ENCODE measurements at places on chromosomes 7 and 10.

- no peak for DNase-seq
Measured at GRCh38 chr10:58210160-58210559, 57.5 kb downstream of the IPMK start.

DNA sequence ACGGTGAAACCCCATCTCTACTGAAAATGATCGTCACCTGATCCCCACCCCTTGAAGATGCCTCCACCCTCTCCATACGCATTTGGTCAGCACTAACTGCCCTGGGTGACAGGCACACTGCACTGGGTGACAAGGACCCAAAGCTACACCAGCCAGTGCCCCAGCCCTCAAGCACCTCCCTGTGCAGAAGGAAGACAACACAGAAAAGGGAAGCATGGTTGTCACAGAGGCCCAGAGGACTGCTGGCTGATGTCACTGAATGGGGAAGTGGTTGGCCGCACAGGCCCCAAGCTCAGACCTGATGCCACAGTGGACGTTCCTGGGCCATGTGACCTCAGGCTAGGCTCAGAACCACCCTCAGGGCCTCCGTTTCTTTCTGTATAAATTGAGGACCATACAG, 4.2 kb upstream of the PILRA start:
- no peak for DNase-seq

GRCh38 chr10:86024281-86025041, 342.1 kb downstream of the GRID1 start:
- no peak for DNase-seq

DNA sequence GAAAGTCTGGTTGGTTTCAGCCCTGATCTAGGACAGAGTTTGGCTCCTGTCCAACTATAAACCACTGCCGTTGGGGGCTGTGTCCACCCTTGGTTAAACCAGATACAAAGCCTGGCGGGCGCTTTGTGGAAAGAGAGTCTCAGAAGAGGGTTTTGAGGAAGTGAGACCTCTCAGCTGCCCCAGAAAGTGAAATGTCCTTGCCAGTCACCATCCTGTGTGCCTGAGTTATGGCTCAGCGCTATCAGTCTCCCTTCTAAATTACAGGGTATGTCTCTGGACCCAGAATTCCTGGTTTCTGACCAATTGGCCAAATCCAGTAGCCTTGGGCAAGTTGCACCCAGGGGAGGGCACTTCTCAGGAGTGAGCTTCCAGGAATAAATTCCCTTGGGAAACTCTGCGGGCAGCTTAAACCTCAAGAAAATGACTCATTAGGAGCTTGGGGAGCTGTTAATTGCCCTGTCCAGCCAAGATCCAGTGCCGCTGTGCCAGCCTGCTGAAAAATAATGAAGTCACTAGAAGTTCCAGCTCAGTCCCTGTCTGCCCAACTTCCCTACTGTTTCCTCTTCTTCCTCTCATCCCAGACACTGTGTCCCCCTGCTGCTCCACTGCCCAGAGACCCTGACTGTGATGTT, 66.7 kb upstream of the PDZD8 start:
- no peak for DNase-seq

GRCh38 chr10:103818105-103818504, 37.3 kb downstream of the SH3PXD2A start:
- DNase-seq, result no peak

GRCh38 chr7:38977685-38978084, at the start of gene POU6F2:
Gene POU6F2, plus strand, starts transcription at chr7:38977909. Its CDS starts 45 bp downstream, at chr7:38977954.
- DNase-seq, result no peak

- no peak for DNase-seq
Measured at GRCh38 chr7:92292981-92293380, 47.2 kb downstream of the ANKIB1 start.

DNA sequence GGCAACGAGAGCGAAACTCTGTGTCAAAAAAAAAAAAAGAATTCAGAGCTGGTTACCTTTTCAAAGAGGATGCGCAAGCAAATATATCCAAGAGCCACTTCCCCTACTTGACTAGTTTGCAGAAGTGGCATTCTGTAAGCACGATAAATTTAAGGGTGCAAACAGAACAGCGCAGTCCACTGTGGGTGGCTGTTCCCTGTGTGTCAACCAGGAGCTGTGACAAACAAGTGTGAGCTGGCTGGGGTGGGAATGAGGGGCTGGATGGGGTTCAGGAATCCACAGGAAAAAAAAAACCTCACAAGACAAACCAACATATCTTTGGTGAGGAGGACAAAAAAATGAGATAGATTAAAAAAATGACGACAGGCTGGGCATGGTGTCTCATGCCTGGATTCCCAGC, 15.9 kb downstream of the GUSB start:
- DNase-seq, result no peak

DNA sequence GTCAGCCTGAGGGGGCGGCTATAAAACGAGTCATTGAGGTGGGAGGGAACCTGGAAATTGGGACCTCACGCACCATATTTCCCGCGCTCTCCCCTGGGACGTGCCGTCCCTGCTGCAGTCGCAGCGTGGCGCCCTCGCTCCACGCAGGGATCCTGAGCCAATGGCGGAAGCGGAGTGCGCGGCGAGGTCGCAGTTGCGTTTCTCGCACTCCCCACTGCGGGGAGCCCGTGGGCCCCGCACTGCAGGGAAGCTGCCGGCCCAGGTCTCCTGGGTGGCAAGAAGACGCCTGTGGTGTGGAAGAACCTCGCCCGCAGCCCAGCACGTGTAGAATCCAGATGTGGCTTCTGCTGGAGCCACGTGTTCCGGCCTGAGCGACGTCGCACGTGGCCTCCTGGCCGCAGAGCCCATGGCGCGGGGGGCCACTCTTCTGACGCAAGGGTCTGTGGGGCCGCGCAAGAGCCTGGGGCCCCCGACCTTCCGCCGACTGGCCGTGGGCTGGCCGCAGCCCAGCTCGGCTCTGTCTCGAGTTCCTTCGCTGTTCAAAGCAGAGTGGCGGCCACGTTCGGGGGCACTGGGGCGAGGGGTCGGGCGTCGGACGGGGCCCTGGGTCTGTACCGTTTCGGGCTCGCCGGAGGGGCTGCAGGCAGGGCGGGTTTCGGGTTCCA, 26.4 kb downstream of the HIF1AN start:
- peak; percentile 73 for DNase-seq

GRCh38 chr7:11951909-11952308, 119.9 kb upstream of the THSD7A start:
- DNase-seq, result no peak

- no peak for DNase-seq
Measured at GRCh38 chr7:151592868-151593486, 73.3 kb upstream of the RHEB start.

- no peak for DNase-seq
Measured at GRCh38 chr7:134415700-134416099, 43.2 kb downstream of the AKR1B1 start.

DNA sequence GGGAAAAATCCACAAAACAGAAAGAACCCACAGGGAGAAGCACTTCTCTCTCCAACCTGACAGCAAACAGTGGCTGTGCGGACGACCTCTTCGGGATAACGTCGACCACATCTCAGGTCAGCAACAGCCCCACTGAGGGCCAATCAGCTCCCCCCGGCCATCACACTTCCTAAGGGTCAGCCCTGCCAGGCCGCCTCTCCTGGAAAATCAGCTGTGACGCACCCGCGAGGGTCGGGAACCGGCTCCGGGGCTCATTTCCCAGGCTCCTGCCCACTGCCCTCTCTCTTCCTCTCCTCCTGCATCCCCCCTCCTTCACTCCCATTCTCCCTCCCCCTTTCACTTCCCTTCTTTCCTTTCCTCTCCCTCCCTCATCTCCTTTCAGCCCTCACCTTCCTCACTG, 118.3 kb downstream of the DIP2C start:
- no peak for DNase-seq

Measured in central memory CD4-positive, alpha-beta T cell (primary cell).